Esophagus squamous epithelium (tissue), 5 donors: ENCODE measurements at places on chromosomes 5 and 9. TPM values are rescaled to one million over a fixed set of nuclear protein-coding genes. Genes with fewer than 3 reads are reported as not detected.

The GLDC gene
- 18.3 TPM for total RNA-seq

The PLPP7 gene
- 2.9 TPM for total RNA-seq

The NUDT2 gene
- 14.7 TPM for total RNA-seq

The ANKRD55 gene
- total RNA-seq, result not detected

- no peaks in the 10 kb centered on the region for H3K27me3 ChIP-seq
- H3K4me3 ChIP-seq, result no peak overlapping the region
- H3K4me1 ChIP-seq, result no peaks in the 10 kb centered on the region
- DNase-seq, result no peak
Measured at GRCh38 chr9:82334286-82334685, 345.7 kb downstream of the SPATA31D1 start.
